ENCODE measurements at places on chromosomes 12 and 14.

- no peak for DNase-seq
These were observed 275.8 kb downstream of the SLC6A15 start for GRCh38 chr12:84636801-84637290.

- DNase-seq, result no peak
These were observed 96.8 kb downstream of the RPS29 start for GRCh38 chr14:49489341-49489740.

GRCh38 chr14:97021571-97022168 is 224.5 kb downstream of the VRK1 start:
- no peak for DNase-seq

DNA sequence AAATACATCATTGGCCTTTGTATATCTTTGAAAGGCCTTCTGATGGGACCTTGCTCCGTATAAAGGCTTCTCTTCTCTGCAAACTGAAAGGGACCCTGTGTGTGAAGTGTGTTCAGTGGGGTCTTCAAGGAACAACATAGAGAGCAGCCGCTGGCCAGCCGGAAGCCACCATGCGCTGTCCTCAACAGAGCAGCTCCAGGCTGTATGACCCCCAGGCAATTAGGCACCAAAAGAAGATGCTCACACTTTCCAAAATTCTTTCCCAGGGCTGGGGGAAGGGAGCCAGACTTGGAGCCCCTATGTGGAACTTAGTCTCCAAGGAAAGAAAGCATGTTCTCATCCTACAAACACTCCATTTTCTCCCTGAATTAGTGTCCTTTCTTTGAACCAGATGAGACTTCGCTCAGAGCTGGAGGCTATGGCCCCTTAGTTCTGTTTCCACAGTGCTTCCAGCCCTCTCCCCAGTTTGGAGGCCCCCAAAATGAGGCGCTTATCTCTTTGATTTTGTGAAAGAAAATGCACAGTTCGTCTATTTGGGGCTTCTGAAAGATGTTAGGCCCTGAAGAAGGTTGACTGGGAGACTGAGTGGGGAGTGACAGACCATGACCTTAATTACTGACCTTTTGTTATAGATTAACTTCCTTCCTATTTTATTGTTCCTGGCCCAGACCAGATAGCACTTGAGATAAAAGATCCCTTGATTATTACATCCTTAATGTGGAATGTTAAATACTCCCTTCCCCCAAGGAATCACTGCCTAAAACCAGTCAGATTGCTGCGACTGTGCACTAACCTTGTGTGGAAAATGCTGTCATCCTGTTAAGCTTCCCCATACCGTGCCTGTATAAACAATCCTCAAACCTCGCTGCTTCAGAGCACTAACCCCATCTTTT is 128.3 kb upstream of the FGD4 start:
- peak; percentile 98 for DNase-seq

DNA sequence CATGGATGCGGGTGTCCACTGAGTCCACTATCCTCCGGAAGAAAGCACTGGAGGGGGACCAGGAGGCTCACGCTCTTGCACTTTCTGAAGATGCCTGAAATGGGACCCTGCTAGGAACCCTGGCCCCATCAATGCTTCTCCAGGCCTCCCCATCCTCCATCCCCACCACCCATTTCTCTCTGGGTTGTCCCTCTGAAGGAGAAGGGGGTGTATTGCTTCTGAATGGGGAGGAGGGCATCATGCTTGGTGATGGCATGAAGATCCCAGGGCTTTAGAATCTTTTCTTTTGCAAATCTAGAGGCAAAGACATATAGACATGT is 681 bp upstream of the JPH4 start:
- DNase-seq, result no peak

DNA sequence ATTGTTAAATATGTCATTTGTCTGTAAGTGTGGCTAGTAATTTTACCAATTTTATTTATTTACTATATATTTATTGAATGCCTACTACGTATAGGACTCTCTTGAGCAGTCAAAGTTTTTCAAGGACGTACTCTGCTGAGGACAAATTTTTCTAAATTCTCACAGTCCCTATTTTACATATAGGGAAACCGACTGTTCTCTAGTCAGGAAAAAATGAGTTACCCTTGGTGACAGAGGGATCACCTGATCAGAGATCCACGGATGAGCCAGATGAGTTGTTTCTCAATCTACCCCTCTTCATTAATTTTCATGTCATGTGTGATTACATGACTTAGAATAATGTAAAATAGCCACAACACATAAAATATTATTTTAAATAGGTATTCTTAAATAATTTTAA is 96.2 kb upstream of the SLC38A2 start:
- DNase-seq, result no peak

DNA sequence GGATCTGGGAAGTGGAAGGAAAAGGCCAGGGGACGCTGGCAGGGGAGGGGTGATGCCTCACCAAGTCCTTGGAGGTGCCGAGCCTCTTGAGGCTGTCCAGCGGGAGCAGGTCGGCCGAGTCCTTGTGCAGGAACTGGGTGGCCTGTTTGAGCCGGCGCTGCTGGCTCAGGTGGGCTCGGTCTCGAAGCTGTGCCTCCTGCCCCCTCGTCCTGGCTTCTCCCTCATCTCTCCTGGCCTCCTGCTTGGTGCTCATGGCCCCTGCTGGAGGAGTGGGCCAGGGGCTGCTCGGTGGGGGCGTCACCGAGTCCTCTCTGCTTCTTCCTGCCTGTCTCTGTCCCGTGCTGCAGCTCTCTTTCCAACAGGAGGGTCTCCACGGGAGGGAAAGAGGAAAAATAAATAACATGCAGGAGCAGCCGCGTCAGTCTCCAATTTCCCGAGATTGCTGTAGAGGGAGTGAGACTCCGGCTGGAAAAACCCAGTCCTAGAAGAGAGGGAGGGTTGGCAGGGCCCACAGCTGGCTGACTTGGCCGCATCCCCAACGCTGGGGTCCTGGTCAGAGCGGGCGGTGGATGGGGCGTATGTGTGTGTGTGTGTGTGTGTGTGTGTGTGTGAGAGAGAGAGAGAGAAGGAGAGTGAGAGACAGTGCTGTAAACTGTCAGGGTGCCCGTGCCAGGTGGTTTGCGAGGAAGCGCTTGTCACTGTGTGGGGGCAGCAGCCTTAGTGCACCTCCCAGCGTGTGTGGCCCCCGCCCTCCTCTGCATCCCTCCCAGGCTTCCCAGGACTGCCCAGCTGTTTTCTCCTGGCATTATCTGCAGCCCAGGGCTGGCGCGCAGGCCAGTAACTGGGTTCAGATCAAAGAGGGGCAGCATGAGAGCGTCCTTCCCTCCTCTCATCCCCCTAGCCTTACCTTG is at the start of gene NRIP2:
Gene NRIP2, minus strand, starts transcription at position 455 of the 911 bp plus-strand sequence. Its CDS starts 52 bp downstream, at position 403.
- DNase-seq, result no peak

GRCh38 chr14:21974741-21975140 is 301.1 kb upstream of the OR4E1 start:
- no peak for DNase-seq

GRCh38 chr14:35050652-35051051 is 4.6 kb downstream of the FAM177A1 start:
- DNase-seq, result no peak

GRCh38 chr12:1928439-1929121 is 10.1 kb upstream of the CACNA2D4 start:
- DNase-seq, result no peak

GRCh38 chr12:122558745-122559641 is 31.9 kb downstream of the KNTC1 start:
- no peak for DNase-seq

GRCh38 chr14:89674936-89675335 is 257.9 kb upstream of the FOXN3 start:
- DNase-seq, result no peak

DNA sequence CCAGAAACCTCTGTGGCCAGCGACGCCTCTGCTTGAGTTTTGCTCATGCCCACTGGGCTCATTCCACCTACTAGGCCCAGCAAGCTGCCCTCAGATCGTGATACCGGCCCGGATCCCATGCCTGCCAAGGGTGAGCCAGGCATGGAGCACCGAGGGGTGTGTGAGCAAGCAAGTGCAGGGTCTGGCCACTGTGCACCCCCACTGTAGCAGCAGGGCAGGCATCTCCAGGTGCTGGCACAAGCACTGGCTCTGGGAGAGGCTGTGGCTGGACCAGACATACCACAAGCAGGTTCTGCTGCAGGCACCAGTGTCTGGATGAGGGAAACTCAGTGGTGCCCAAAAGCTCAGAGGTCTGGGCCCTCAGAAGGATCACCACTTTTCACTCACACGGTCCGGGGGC is 20.6 kb downstream of the FAM186A start:
- DNase-seq, result no peak

DNA sequence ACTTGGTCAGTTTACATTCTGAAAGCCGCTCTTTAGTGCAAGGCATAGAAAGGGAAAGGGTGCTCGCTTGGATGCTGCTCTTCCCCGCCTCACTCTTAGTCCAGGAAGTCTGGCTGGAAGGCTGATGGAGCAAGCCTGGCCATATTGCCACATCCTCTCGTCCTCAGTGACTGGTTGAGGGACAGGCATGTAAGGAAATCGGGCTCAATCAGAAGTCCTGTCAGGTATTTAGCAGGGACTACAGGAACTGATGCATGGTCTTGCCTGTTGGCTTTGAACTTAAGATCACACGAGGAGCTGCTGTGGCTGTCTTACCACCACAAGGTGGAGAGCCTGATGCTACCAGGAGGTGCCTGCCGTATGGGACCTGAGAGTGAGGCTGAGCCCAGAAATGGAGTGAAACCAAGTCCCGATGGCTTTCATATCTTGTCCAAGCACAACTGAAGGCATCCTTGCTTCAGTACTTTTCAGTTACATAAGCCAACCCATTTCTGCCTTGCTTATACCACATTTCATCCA is 10.7 kb upstream of the C12orf75 start:
- no peak for DNase-seq

DNA sequence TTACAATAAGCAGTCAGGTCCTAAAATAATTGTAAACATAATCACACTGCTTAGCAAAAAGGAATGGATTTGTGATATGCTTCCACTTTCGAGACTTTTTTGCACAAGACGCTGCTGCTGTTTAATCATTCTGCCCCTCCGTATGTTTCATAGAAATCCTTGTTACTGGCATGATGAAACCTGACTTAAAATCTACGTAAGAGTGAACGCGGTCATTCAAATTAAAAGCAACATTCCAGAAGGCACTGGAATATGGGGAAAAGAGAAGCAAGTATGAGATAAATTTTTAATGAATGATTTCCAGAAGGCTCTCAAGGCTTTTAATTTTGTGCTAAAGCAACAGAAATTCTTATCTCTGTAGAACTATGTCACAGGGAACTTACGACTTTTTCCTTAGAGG is 1.1 kb downstream of the CNIH1 start:
- DNase-seq, result no peak

GRCh38 chr12:32522331-32523221 is 123.2 kb downstream of the FGD4 start:
- DNase-seq, result no peak

- no peak for DNase-seq
These were observed 72.9 kb upstream of the DDX11 start for GRCh38 chr12:31000751-31001150.

GRCh38 chr12:3081091-3081490 is 3.9 kb downstream of the TSPAN9 start:
- DNase-seq, result no peak

- no peak for DNase-seq
These were observed 27.8 kb upstream of the PCNX1 start for GRCh38 chr14:70879448-70879847.

All from LNCaP clone FGC (cell line).